ENCODE measurements at places on chromosomes 1 and 21. TPM values are rescaled to one million over a fixed set of nuclear protein-coding genes. Genes with fewer than 3 reads are reported as not detected.

DNA sequence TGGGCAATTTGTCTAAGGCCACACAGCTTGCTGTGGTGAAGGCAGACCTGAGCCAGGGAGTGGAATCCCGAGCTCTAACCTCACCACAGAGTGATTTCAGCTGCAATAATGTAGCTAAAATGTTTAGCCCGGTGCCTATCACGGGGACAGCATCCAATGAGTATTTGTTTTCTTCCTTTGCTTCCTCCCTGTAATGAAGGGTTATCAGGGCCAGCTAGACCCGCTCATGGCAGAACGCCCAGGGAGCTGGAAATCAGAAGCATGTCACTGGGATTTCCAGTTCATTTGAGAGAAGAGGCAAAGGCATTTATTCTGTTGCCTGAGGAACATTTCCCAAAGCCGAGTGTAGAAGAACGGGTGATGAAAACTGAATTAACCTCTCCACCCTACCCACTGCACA, 183.1 kb downstream of the ZSCAN20 start:
- no peak for DNase-seq

The WNT3A gene
- total RNA-seq = not detected

- no peak for DNase-seq
These were observed 2.3 kb downstream of the B3GALT6 start for GRCh38 chr1:1234180-1234808.

The SZRD1 gene
- 152 TPM for total RNA-seq

- no peak for DNase-seq
These were observed 50.6 kb upstream of the SLC2A1 start for GRCh38 chr1:43009274-43009673.

The CCDC190 gene
- total RNA-seq = not detected

The F13B gene
- not detected for total RNA-seq

The DISP3 gene
- 0.34 TPM for total RNA-seq

The SPRR2E gene
- not detected for total RNA-seq

DNA sequence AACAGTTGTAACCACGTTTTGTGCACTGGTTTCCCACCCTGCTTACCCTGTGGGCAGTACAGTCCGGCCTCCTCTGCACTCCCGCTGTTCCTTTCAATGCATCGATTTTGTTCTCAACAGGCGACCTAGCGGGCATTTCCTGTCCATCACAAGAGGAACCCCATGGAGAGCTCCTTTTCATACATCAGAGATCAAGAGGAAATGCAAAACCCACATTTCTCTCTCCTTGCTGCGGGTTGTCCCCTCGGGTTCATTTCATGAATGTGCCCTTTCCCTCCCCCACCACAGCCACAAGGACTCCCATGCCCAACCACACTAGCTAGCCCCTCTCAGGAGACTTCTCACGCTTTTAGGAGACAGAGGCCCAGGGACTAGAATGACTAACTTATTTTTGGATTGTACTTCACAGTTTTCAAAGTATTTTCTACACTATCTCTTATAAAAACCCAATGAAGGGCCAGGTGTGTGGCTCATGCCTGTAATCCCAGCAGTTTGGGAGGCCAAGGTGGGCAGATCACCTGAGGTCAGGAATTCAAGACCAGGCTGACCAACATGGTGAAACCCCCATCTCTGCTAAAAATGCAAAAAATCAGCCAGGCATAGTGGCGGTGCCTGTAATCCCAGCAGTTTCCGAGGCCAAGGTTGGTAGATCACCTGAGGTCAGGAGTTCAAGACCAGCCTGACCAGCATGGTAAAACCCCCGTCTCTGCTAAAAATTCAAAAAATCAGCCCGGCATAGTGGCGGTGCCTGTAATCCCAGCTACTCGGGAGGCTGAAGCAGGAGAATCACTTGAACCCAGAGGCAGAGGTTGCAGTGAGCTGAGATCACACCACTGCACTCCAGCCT, 18.4 kb downstream of the ATP1A4 start:
- DNase-seq = no peak

DNA sequence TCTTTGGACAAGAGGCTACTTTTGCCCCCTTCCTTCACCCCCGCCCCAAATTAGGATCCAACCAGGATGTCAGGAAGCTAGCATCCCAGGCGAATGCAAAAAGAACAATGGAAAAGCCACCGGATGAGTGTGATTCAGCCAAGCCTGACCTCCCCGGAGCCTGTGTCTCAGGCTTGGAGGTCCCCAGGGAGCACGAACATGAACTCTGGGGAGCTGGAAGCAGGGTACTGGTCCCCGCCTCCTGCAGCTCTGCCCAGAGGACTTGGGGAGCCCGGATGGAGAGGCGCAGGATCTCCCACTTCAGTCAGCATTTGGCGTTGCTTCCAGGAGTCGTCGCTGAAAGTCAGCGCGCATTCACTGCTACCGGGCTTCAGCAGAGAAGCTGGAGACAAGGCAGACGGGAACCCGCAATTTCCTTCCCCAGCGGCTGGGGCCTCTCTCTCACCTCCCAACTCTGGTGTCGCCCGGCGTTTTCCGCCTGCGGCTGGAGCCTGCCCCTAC, 1.8 kb upstream of the TBX15 start:
- no peak for DNase-seq

DNA sequence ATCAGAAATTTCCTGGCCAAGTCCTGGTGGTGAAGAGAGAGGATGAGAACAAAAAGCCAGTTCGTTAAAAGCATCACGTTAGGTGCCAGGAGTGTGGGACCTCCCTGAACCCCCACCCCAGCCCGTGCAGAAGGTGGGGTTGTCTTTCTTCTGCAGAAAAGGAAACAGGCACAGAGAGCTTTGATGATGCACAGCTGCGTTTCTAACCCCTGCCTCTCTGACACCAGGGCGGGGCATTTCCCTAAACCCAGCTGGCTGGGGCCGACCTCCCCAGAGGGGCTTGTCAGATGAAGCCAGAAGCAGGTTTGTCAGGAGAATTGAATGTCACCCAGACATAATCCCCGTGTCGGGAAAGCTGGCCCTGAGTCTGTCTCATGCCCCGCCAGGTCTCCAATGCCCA, 189.3 kb upstream of the EDN2 start:
- DNase-seq = no peak

DNA sequence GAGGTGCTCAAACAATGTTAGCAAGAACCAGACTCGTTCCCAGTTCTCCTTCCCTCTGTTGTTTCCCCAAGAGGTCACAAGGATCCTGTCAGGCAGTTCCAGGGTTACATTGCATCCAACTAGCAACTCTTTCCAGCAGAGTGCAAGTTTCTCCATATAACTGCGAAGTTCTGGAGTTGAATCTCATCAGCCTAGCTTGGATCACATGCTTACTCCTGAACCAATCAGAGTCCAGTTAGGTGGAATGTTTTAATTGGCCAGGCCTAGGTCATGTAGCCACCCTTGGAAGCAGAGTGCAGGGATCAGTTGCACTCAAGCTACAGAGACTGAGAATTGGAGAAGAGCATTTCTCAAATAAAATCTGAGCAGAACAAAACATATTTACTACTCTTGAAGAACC, 15.9 kb upstream of the PIK3R3 start:
- no peak for DNase-seq

GRCh38 chr1:197982256-197982655, 65.1 kb downstream of the LHX9 start:
- DNase-seq = no peak

The SLC44A5 gene
- 1.6 TPM for total RNA-seq

- no peak for DNase-seq
These were observed 3.9 kb downstream of the CNTN2 start for GRCh38 chr1:205046870-205047269.

GRCh38 chr1:89519779-89520358, 4.8 kb upstream of the LRRC8B start:
- no peak for DNase-seq

DNA sequence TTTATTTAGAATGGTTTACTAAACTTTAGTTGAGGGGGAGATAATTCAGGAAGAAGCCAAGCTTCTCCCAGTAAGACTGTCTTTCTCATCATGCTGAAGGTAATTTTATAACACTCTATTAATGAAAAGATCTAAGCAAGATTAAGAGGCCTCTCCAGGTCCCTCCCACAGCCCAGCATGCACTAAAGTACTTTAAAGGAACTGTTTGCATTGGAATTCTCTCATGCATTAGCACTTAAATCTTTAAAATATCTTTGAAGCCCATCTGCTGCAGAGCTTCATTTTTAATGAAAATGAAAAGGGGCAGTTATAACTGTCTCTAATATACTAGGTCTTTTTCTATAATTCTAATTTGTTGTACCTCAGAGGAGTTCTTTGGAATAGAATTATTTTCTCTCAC, 1379.1 kb upstream of the ADGRL4 start:
- DNase-seq = no peak
